Placental epithelial cell (primary cell): ENCODE measurements at places on chromosomes 5 and 9. TPM values are rescaled to one million over a fixed set of nuclear protein-coding genes. Genes with fewer than 3 reads are reported as not detected.

PCSK1 gene
- total RNA-seq, result 0.39 TPM in 1 of 2 replicates, not detected in the other

ARL10 gene
- 9.8 and 13.0 TPM in 2 replicates for total RNA-seq

RHOBTB3 gene
- total RNA-seq, result 368 and 392 TPM in 2 replicates

GPR150 gene
- not detected in 2 replicates for total RNA-seq

IL9 gene
- not detected in 2 replicates for total RNA-seq

SCGB3A2 gene
- total RNA-seq, result 1.2 TPM in 1 of 2 replicates, not detected in the other

DDX4 gene
- not detected in 2 replicates for total RNA-seq

PAEP gene
- total RNA-seq, result not detected in 2 replicates

KCNIP1 gene
- total RNA-seq, result under 0.01 and 0.11 TPM in 2 replicates

FGF18 gene
- 2.4 and 4.4 TPM in 2 replicates for total RNA-seq

HMMR gene
- 3.5 and 8.6 TPM in 2 replicates for total RNA-seq

PSD2 gene
- under 0.01 TPM in 2 replicates for total RNA-seq

ZNF883 gene
- 1.2 and 4.7 TPM in 2 replicates for total RNA-seq

NUDT12 gene
- total RNA-seq, result 13.3 and 18.1 TPM in 2 replicates

PCDHGA1 gene
- total RNA-seq, result 0.22 and 0.39 TPM in 2 replicates

CCDC171 gene
- total RNA-seq, result 1.7 and 5.1 TPM in 2 replicates

DOCK2 gene
- 1.2 TPM in 1 of 2 replicates, not detected in the other for total RNA-seq

SHOC1 gene
- total RNA-seq, result not detected in 2 replicates

TAF1L gene
- total RNA-seq, result not detected in 2 replicates

CCL27 gene
- total RNA-seq, result not detected in 2 replicates

SEMA4D gene
- total RNA-seq, result 34.2 and 45.3 TPM in 2 replicates

INSL6 gene
- total RNA-seq, result not detected in 2 replicates

GABRA1 gene
- total RNA-seq, result not detected in 2 replicates

SLC6A3 gene
- total RNA-seq, result not detected in 2 replicates

HSPA4 gene
- 72.2 and 102 TPM in 2 replicates for total RNA-seq

PBX3 gene
- 19.8 and 29.1 TPM in 2 replicates for total RNA-seq

MAP1B gene
- 186 and 212 TPM in 2 replicates for total RNA-seq

FBXL7 gene
- 6.9 and 7.9 TPM in 2 replicates for total RNA-seq

COL15A1 gene
- 0.54 and 2.0 TPM in 2 replicates for total RNA-seq

BAAT gene
- total RNA-seq, result not detected in 2 replicates

PNPLA7 gene
- 2.1 and 4.7 TPM in 2 replicates for total RNA-seq

ENTREP1 gene
- 0.39 and 0.54 TPM in 2 replicates for total RNA-seq

KIF24 gene
- total RNA-seq, result 1.4 and 2.0 TPM in 2 replicates
